ENCODE measurements at places on chromosomes 16 and 17. TPM values are rescaled to one million over a fixed set of nuclear protein-coding genes. Genes with fewer than 3 reads are reported as not detected.

GRCh38 chr17:80605326-80606066 lies 60.9 kb downstream of the RPTOR start:
- DNase-seq, result no peak

The KRTAP4-6 gene
- not detected for polyA plus RNA-seq

The CACNA1G gene
- 6.9 TPM for polyA plus RNA-seq

The CHST4 gene
- 0.29 TPM for polyA plus RNA-seq

The ARMC7 gene
- polyA plus RNA-seq, result 17.7 TPM

The KRTAP3-2 gene
- not detected for polyA plus RNA-seq

- DNase-seq, result no peak
Measured at GRCh38 chr17:77422748-77423113, 282.0 kb downstream of the SEC14L1 start.

DNA sequence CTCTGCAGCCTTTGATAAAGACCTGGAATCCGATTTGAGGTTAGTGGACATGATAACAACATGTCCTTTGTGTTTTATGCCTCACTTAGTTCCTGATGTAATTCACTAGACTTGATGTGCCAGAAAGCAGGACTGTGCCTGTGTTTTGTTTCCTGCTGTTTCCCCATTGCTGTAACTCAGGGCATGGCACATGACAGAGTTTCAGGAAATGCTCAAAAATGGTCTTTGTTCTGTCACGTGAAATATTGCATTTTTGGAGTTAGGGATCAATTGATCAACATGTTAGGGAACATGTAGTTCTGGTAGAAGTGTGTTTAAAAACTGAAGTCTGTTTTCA lies 32.8 kb downstream of the DHX38 start:
- DNase-seq, result no peak

GRCh38 chr17:9958586-9959281 lies 53.7 kb upstream of the RCVRN start:
- no peak for DNase-seq

All from renal cortex interstitium (tissue), 15 donors.